ENCODE measurements at places on chromosomes 4 and X.

DNA sequence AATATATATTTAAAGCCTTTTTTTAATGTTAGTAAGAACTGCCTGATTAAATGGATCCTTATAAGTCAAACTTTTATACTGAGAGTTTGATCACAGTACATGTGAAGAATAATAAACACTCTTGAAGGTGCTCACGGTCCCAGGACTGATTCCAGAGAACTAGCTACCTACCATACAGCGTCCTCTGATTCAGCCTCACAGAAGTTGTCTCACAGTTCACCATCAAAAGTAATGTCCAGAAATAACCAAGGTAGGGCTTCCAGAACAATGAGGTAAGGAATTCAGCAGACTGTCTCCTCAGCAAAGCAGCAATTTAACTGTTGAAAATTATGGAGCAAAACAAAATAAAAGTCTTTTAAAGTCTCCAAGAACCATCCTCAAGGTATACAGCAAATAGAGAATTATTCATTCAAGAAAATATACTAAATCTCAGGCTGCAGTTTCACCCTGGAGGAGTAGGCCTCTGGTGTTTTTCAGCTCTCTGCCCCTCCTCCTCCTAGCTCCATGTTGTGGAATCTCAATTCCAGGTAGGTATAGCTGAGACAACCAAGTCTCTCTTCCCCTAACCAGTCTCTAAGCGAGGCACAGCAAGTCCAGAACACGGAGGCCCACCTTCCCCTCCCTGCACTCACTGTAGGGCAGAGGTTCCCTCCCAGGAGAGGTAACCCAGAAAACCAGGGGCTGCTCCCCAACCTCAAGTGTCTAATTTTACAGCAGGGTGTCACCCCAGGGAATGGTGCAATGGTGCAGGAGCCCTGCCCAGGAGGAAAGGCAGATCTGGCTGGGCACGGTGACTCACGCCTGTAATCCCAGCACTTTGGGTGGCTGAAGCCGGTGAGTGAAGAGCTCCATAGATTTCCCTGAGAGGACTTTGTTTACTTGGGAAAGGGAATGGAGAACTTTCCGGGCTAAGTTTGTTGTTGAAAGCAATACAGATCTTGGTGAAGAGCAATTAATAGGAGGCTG is 28.6 kb downstream of the FAM241A start:
- DNase-seq = no peak

DNA sequence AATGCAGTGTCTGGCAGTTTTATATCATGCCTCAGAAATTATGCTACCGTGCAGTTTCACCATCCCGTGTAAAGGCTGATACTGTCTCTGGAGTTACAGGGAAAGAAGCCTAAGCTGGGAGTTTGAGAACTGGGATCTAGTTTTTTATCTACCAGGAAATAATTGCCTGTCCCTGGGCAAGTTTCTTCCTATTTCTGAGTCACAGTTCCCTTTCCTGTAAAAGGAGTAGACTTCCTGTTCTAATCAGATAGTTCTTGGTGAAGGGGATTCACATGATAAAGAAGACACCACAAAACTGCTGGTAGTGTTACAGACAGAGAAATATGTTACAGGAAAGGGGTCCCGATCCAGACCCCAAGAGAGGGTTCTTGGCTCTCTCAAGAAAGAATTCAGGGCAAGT is 17.1 kb downstream of the HERC3 start:
- DNase-seq = no peak

DNA sequence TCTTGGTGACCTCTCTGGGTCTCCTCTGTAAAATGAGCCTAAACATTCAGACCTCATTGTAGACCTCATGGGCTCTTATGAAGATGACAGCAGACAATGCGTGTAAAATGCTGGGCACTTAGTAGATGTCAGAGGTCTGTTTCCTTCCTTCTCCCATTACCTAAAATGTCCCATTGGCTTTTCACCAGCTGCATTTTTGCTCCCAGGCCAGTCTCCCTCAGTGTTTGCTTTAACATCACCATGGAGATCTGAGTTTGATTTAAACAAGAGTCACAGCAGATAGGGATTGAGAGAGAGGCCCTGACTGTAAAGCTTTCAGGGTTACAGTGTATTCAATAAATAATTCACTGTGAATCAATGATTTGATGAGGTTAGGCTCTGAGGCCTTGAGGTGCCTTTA is 24.3 kb downstream of the PSAPL1 start:
- no peak for DNase-seq

- no peak for DNase-seq
Observed at GRCh38 chr4:111113591-111113990, 490.7 kb upstream of the PITX2 start.

GRCh38 chr4:55574252-55574651 is 17.8 kb downstream of the PDCL2 start:
- DNase-seq = no peak

- no peak for DNase-seq
Observed at GRCh38 chr4:167724941-167725340, 367.4 kb upstream of the ANXA10 start.

DNA sequence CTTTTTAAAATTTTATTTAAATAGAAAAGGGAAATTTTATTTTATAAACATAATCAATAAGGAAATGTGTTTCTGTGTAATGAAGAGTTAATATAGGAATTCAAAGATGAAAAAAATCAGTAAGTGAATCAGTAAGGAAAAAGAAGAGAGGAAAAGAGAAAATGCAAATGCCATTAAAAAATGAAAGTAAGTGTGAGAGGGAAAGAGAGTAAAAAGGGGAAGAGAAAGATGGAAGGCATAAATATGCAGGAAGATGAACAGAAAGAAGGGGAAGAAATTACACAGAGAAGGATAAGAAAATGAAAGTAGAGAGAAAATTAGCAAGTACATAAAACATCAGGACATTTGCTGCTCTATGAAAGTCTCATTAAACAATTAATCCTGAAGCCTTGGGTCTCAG is 349.9 kb downstream of the FSTL5 start:
- no peak for DNase-seq

GRCh38 chr4:28675582-28675981 is 1814.9 kb downstream of the STIM2 start:
- no peak for DNase-seq

- DNase-seq = no peak
Observed at GRCh38 chrX:123223859-123224258, 39.8 kb downstream of the GRIA3 start.

- no peak for DNase-seq
Observed at GRCh38 chr4:40228497-40229365, 31.9 kb downstream of the RHOH start.

- DNase-seq = no peak
Observed at GRCh38 chr4:57220734-57221133, 110.5 kb upstream of the IGFBP7 start.

DNA sequence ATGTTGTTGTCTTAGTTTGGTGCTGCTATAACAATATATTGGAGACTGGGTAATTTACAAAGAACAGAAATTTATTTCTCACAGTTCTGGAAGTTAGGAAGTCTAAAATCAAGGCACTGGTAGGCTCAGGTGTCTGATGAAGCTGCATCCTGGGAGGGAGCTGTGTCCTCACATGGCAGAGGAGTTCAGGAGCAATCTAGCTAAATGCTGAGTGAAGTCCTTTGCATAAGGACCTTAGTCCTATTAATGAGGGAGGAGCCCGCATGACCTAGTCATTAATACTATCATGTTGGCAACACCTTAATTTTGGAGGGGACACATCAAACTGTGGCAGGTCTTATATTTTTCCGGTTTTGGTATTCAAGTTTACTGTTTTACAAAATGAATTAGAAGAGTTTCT is 36.0 kb upstream of the NSUN7 start:
- DNase-seq = no peak

DNA sequence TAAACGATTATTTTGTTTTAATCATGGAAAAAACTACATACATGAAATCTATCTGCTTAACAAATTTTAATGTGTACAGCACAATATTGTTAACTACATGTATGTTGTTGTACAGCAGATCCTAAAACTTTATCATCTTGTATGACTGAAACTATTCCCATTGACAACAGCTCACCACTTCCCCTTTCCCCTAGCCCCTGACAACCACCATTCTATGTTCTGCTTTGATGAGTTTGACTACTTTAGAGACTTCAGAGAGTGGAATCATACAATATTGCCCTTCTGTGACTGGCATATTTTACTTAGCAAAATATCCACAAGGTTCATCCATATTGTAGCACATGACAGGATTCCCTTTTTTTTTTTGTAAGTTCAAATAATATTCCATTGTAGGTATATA is 185.9 kb downstream of the CFAP299 start:
- DNase-seq = no peak

GRCh38 chr4:54099748-54100574 is at the start of gene GSX2:
Gene GSX2 (plus strand): TSS chr4:54100163. CDS start chr4:54100345, 182 bp downstream.
- no peak for DNase-seq

DNA sequence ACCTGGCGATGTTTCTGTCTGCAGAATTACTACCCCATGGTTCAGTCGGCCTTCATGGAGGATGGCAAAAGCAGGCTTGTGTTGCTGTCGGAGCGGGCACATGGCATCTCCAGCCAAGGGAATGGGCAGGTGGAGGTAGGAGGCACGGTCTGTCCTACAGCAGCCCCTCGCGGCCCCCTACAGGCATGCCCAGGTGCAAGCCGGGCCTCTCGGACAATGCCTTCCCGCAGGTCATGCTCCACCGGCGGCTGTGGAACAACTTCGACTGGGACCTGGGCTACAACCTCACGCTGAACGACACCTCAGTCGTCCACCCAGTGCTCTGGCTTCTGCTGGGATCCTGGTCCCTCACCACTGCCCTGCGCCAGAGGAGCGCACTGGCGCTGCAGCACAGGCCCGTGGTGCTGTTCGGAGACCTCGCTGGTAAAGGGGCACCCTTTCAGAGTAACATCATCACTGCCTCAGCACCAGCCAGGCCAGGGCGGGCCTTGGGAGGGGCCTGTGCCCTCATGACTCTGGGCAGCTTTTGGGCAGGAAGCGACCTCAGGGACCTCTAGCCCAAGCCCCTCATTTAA is 29.5 kb upstream of the MRFAP1 start:
- no peak for DNase-seq

- DNase-seq = no peak
Observed at GRCh38 chr4:147924604-147925412, 192.9 kb downstream of the ARHGAP10 start.

DNA sequence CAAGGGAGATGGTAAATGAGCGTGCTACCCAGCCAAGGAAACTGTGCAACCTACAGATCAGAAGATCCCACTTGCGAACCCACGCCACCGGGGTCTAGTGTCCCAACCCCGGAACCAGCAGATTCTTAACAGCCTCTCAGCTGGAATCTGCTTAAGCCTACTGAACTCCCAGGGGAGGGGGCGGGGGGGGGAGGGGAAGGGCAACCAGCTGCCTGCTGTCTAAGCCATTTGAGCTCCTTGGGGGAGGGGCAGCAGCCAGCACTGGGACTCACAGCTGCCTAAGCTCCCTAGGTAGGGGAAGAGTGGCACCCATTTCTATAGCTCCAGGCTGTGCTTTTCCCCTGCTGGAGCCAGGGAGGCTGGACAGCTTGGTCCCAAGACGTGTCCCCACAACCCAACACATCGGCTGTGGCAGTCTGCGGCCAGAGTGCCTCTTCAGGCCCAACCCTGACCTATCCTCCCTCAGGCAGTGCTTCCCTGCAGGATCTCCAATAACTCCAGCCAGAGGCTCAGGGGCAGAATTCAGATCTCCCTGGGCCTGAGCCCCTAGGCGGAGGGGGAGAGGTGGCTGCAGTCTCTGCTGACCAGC is 289.2 kb downstream of the LDB2 start:
- no peak for DNase-seq

DNA sequence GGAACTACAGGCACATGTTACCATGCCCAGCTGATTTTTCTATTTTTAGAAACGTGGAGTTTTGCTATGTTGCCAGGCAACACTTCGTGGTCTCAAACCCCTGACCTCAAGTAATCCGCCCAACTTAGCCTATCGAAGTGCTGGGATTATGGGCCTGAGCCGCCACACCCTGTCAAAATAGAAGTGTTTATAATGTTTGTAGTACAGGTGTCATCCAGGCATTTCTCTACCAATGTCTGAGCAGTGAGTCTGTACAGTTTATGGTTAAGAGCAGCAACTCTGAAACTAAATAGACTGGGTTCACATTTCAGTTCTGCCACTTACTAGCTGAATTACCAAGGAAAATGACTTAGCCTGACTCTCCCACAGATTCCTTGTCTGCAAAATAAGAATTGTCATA is 460.4 kb upstream of the GALNT7 start:
- DNase-seq = no peak

DNA sequence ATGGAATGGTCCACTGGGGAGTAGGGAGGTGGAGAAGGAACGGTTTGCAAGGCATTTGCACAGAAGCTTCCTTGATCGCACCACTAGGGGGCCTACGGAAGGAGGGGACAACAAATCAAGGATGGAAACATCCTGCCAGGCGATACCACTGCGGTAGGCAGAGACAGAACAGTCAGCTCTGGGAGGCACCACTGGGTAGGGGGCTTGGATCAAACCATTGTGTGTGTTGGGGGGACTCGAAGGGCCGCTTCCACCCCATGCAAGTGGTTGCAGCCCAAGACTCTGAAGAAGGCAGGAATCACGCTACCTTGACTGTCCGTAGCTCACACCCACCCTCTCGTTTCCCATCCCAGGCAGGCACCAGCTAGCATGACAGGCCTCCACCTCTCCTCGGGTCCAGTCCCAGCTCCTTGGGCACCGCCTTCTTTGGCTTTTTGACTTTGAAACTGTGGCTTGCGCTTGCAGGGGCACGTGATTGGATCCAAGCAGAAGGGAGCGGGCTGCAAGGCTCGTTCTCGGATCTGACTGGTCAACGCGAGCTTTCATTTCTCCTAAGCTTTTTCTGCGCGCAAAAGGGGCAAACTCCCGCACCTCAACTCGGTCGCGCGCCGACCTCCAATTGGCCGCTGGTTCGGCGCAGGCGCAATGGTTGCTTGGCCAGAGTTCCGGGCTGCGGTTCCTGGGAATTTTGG is 28.4 kb downstream of the GAGE1 start:
- DNase-seq = no peak

GRCh38 chr4:86357608-86358007 is 2.2 kb downstream of the MAPK10 start:
- DNase-seq = no peak

- peak; percentile 12 for DNase-seq
Observed at GRCh38 chr4:98516441-98517217, 141.8 kb downstream of the TSPAN5 start.

DNA sequence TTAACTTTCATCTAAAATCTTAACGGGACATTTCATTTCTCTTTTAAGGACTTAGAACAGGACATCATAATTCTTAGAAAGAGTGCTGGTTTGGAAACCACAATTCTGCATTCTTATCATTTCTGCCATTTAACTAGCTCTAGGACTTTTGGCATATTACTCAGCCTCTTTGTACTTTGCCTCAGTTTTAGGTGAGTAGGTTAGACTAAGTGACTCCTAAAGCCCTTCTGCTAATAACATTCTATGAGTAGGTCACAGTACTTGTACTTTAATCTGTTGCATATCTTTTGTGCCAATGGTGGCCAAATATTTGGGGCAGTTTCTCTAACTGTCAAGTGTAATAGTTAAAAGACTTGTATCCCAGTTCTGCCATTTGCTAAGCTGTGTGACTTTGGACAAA is 115.4 kb upstream of the NUDT6 start:
- DNase-seq = no peak

- no peak for DNase-seq
Observed at GRCh38 chr4:162586266-162586665, 422.5 kb upstream of the FSTL5 start.

DNA sequence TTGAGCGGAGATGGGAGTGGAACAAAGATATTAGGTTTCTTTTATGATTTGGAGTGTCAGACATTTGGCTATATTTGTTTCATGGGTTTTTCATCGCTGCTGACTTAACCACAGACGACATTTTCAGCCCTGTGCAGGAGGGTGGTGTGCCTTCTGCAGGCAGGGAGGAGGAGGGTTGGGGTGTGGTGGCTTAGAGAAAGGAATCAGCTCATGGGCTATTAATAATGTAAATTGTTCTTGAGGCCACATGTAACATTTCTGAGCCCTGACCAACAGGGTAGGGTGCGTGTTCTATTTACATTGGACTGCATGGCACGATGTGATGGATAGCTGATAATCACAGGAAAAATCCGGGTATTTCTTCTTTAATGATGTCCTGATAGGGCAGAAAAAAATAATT is 67.6 kb downstream of the POLA1 start:
- no peak for DNase-seq

Measured in liver (tissue), 10 donors.